ENCODE measurements at places on chromosomes 4 and X.

GRCh38 chr4:15110120-15110571, 107.9 kb downstream of the CPEB2 start:
- no peak for DNase-seq

- no peak for DNase-seq
Observed at GRCh38 chr4:8560265-8561047, 19.7 kb upstream of the GPR78 start.

DNA sequence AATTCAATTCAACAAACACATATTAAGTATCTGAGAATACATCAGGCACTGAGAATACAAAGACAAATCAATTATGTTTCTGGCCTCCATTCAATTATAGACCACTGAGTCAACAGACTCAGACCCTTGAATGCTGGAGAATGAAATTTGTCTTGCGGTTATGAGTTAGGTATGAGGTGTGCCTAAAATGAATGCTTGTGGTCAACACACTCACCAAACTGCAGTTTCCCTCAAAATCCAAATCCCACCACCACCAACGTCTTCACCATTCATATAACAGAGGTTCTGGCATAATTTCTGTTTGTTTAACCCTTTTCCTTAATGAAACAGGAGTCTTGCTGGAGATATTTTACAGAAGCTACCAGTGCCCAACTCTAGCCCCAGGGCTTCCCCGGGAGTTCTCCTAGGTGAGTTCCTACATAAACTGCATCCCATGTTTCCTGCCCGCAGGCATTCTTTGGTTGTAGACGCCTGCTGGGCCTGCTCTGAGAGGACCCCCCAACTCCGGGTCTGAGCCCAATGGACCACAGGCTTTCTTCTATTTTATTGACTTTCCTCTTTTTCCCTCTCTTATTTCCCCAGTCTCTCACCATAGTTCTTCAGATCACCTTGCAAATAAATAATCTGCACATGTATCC, 119.2 kb downstream of the DDX53 start:
- DNase-seq: no peak

GRCh38 chr4:145319751-145320150, 139.4 kb upstream of the OTUD4 start:
- DNase-seq: no peak

DNA sequence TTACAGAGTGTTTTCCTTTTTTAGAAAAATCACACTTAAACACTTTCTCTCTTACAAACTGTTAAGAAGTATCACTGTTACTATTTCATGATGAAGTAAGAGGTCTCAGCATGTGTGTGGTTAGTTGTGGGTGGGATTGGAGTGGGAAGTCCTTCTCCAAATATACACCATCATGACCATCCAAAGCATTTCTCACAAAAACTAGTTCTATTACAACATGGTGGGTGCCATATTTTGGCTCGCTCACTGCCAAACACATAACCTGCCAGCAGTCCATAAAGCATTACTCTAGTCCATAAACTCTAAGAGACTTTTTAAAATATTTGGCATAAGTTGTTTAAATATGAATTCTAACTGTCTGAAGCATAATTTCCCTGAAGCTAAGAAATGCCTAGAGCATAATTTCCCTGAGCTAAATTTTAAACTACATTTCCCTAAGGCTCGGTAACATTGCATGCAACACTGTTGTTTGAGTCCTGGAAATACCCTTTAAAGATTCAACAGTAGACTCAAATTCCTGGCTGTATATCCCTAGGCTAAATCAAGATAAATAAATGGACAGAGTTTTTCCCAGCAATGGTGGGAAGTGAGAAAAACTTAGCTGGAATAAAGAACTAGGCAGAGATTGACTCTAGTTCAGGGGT, 415.0 kb upstream of the INTU start:
- no peak for DNase-seq

DNA sequence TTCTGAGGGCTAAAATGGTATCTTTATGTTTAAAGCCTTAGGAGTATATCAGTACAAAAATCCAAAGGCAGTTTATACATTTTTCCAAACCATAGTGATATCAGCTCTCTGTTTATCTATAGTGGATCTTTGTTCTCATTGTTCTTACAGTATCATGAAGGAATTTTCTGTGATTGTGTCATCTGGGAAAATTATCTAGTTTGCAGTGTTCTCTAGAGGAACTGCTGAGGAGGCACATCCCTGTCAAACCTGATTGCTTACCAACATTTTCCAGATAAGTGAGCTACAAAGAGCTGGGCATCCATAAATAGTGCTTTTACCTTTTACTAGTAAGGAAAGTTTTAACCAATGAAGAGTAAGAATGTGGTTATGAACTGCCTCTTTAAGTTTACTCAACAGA, 44.9 kb upstream of the SLC25A31 start:
- no peak for DNase-seq

DNA sequence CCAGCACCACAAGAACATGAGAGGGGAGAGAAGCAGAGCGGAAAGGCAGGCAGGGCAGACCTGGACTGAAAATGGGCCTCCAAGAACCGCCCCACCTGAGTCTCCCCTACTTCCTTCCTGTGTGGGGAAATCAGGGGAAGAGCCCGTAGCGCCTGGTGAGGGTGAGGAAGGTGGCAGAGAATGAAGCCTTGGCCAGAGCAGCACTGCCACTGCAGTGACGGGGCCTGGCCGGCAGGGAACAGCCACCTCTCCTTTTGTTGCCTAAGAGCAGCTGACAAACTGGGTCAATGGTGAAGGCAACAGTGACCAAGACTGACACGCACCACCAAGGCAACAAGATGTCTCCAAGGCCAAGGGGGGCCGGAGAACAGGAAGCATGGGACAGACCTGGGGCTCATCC, 58.4 kb upstream of the CBR4 start:
- no peak for DNase-seq

GRCh38 chr4:110119337-110119736, 79.1 kb downstream of the ELOVL6 start:
- no peak for DNase-seq

DNA sequence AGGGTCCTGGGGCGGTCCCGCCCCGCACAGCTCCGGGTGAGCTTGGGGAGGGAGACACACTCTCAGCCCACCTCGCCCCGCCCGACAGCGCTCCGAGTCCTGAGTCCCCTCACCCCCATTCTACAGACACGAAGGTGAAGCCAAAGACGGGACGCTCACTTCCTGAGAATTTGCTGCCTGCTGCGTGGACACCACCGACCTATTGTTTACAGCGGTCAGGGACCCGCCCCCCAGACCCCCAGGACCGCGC, 796 bp upstream of the ZNF141 start:
- no peak for DNase-seq

GRCh38 chrX:108438110-108438623, at the start of gene COL4A6:
Gene COL4A6, minus strand, starts transcription at chrX:108438422. Its CDS starts 226 bp downstream, at chrX:108438196.
- no peak for DNase-seq

DNA sequence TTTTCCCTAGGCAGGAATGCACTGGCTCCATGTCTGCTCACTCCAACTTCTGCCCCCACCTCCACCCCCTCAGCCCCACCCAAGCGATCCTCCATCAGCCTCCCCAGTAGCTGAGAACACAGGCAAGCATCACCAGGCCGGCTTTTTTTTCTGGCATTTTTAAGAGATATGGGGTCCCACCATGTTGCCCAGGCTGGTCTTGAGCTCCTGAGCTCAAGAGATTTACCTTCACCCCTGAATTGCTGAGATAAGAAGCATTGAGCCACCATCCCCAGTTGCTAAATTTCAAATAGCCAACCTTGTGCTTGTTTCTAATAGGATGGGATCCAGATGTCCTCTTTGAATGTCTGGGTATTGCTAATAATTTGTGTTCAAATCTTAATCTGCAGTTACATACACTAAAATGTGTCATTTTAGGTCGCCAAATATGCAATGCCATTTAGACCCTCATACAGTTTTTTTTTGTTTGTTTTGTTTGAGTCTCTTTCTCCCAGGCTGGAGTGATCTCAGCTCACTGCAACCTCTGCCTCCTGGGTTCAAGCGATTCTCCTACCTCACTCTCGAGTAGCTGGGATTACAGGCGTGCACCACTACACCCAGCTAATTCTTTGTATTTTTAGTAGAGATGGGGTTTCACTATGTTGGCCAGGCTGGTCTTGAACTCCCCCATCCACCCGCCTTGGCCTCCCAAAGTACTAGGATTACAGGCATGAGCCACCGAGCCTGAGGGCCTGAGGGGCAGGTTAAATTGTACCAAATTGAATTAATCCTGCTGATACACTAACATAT, 8.8 kb downstream of the LARP7 start:
- no peak for DNase-seq

DNA sequence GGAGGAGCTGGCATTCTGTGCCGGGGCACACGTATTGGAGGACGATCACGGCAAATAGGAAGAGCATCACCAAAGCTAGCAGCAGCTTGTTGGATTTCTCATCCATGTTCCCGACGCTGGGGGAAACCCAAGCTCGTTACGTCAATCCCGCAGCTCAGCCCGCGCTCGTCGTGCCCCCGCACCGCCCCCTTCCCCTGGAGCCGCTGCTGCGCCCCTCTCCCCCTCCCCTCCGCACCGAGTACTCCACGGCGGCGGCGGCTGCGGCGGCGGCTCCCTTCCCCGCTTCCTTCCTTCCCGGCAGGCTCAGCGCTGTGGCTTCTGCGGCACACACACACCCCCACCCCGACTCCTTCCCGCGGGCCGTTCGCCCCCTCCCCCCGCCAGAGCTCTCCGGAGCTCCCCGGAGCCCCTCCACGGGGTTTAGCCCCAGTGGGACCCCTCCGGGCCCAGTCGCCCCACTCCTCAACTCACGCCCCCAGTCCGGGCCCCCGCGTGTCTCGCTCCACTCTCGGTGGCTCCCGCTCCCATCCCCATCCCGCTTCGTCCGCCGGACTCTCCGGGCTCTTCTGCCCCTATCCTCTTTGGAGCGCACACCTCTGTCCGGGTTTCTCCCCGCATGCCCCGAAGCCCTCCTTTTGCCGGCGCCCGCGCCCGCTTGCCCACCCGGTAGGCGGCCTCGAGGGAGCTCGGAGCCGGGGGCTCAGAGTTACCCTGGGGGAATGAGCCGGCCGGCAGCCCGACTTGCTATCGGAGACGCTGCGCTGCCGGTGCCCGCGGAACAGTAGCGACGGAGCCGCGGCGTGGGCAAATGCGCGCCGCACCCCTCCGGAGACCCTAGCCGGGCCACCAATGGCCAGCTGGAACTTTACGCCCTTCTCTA, 978 bp downstream of the HS6ST2 start:
- DNase-seq: no peak

DNA sequence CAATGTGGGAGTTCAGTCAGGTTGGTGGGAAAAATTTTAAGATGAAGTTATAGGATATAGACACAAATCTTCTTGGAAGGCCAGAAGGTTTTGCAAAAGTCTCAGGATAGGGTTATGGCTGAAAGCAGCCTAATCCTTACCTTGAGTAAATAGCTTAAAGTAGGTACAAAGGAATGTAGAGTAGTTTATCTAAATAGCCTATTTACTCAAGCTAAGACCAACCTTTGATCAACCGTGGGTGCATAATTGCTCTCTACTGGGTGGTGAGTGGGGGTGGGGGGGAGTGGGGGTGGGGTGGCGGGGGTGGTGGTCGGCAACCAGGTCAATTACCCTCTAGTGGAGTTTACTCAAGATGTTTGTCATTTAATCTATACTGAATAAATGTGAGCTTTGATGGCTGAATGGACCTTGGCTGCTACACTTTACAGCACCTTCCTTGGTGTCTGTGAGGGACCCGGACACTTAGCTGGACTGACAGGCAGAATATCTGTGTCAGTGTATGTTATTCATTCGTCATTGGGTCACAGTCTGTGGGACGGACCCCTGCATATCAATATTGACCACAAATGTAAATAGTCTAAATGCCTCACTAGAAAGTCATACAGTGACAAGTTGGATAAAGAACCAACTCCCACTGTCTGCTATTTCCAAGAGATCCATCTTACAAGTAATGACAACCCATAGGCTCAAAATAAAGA, 545.7 kb upstream of the PABPC4L start:
- no peak for DNase-seq

GRCh38 chr4:4254666-4255065, 6.6 kb upstream of the TMEM128 start:
- no peak for DNase-seq

- no peak for DNase-seq
Observed at GRCh38 chr4:104206784-104207183, 287.9 kb downstream of the CXXC4 start.

- no peak for DNase-seq
Observed at GRCh38 chr4:156873799-156874198, 97.8 kb downstream of the PDGFC start.

DNA sequence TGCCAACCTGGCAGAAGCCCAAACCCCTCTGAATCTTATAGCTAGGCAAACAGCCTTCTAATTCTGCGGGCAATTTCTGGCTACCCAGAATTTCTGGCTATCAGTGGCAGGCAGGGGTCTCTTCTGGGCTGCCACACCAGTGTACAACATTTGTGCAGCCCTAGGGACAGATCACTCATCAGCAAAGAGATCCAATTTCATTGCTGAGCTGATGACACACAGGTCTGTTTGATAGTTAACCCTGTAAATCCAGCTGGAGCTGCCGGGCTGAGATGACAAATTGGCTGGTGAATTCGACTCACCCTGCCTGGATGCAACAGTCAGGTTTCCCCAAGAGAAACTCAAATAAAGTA, 2.4 kb downstream of the MID1 start:
- no peak for DNase-seq

DNA sequence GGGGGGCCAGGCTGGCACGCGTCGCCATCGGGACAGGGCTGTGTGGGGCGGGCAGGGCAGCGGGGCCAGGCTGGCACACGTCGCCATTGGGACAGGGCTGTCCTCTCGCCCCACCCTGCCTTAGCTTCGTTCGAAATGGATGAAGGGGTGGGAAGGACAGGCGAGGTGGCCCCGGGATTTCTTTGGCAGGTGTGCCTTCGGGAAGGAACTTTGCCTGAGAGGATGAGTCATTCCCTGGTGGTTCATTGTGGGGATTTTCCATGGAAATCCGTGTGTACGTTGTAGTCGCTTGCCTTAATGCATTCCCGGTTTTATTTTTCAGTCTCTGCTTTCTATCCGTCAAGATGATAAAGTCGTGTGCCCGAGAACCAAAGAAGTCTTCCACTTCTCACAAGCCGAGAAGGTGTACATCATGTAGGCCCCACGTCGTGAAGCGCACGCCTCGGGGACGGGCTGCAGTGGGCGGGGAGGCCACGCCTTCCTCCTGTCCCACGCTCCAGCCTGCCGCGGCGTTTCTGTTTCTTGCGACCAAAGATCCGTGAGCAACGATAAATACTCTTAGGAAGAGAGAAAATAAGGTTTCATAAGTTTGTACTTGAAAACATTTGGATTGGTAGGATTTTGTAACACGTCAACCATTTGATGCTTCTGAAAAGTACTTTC, 8.1 kb upstream of the UVSSA start:
- no peak for DNase-seq
